ENCODE measurements at places on chromosomes 6 and 20.

GRCh38 chr6:167399051-167399387, 74.1 kb downstream of the TTLL2 start:
- ATAC-seq = no peak

DNA sequence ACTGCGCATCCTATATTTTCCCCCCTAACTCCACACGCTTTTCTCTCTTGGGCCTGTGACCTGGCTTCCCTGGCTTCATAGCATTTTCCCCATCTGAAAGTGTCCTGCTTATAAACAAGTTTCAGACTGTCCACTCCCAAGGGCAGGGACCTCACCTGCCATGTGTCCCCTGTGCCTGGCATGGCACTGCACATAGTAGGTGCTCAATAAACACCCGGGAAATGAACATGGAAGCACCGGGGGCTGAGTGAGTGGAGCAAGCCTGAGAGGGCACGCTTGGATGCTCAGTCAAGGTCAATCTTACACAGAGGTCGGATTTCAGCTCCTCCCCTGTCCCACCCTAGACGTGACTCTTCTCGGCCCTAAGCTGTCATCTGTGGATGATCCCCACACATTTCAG, 96.9 kb downstream of the NFATC2 start:
- no peak for ATAC-seq

GRCh38 chr20:7226156-7226555, 458.7 kb downstream of the BMP2 start:
- no peak for ATAC-seq

- ATAC-seq = peak; percentile 85
Measured at GRCh38 chr6:44151348-44152108, 7.1 kb upstream of the CAPN11 start.

DNA sequence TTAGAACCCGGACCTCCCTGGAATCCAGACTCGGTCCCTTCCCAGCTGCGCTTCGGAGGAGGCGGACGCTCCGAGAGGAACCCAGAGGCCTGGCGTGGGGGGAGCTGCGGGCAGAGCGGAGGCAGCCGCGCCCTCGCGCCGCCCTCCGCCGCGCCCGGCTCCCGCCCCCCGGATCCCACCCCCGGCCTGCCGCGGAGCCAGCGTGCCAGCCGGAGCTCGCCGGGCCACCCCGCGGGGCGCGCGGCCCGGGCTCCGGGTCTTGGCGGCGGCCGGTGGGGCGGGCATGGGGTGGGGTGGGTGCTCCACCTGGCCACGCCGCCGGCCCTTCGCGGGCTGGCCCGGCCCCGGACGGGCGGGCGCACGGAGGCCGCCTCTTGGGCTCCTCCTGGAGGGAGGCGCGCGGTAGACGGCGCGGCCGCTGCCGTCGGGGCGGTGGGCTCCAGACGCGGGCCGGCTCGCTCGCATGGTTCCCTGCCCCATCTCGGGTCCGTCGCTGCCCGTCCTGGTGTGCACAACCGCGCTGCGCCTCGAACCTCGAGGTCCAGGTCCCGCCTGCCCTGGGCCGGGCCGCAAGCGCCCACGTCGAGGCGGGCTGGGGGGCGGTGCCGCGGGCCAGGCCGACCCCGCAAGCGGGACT, 592 bp upstream of the CDYL start:
- peak; percentile 87 for ATAC-seq

- ATAC-seq = no peak
Measured at GRCh38 chr6:5108068-5108467, 22.9 kb downstream of the PPP1R3G start.

GRCh38 chr6:24272553-24272952, 85.3 kb downstream of the DCDC2 start:
- no peak for ATAC-seq

DNA sequence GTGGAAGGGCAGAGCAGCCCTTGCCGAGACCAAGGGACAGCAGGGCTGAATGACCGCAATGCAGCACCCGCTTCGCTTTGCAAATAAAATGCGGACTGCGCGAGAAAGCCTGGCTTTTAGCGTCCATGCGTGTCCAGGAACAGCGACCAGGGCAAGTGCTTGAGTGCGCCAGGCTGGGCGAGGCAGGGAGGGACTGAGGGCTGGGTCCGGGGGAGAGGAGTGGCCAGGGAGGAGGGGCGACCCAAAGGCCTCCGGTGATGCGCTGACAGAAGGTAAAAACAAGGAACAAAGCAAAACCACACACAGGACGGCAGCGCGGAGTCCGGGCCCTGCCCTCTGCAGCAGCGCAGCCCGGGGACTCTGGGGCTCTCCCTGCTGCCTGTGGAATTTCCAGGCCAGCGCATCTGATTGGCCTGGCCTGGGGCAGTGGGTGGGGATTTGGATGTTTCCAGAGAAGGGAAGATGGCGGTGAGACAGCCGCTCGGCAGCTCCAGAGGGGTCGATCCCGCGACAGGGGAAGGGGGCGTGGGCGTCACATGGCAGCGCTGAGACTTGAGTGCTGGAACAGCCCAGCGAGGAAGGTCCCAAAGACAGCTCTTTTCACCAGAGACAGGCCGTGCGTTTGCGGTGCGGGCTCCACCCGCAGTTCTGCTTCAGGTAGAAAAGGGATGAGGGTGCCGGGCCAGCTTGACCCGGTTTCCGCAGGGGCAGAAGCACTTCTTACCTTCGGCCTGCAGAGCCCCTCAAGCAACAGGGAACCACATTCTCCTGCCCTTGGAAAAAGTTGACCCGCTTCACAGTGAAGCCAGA, 51.8 kb downstream of the SSR1 start:
- ATAC-seq = peak; percentile 97

DNA sequence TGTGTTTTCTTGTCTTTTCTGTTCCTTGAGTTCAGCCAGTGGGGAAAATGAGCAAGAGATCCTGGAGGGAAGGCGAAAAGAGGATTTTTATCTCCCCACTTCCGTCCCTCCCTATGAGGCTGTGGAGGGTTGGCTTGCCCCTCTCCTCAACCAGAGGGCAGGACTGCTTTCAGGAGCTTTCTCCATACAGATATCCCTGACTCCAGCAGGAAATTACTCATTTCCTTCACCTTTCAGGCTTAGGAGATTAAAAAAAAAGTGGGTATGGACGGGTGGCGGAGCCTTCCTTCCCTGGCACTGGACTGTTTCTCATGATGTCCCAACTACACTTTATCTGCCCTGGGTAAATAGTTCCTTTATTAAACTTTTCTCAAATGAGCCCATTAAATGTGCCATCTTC, 241.2 kb downstream of the FRK start:
- no peak for ATAC-seq

- ATAC-seq = no peak
Measured at GRCh38 chr6:135540207-135540840, 42.8 kb upstream of the AHI1 start.

DNA sequence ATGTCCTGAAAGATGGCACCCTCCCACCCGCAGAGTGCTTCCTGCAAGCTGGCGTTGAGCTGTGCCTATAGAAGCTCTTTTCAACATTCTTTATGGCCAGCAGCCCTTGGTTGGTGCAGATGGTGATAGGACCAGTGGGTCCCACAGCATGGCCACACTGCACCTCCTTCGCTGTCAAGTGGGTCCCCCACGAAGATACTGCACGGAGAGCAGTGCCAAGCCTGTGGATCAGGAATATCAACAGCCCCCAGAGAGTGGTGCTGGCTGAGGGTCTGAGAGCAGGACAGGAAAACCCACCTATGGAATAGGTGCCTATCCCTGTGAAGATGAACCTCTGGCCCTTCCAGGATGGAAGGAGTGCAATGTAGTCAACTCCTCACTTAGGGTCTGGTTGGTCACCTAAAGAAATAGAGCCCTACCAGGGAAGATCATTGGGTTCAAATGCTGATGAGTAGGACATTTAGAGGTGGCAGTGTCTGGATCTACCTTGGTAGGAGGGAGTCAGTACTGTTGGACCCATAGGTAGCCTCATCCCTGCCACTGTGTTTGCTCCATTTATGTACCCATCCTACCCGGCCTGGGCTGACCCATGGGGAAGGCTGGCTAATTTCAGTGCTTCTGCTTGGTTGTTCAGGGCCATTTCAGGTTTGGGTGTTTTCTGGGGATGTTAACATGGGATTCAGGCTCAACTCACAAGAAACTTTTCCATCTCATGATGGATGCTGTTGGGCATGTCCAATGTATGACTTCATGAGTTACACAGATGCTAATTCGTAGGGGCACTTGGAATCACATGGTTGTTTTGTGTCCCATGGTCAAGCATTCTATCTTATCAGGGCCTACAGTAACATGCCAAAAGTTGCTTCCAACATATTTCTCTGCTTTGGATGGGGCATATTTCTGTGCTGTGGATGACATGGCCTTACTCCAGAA, 33.4 kb upstream of the MICB start:
- no peak for ATAC-seq

DNA sequence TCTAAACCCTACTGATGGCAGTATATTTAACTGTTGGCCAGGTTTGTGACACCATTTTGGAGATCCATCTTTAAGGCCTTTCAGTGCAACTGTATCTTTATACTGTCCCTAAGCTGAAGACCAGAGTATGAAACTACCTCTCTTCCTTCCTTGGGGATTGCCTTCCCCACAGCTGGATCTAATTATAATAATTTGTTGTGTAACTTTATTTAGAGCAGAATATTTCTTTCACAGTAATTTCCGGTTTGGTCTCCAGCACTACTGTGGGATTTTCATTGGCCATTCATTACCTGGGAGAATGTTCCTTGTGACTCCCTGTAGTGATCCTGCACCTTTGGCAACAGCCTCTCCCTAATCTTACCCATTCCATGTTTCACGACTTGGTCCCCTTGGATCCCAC, 75.2 kb downstream of the AKAP7 start:
- ATAC-seq = no peak

GRCh38 chr6:110233770-110234374, 53.6 kb downstream of the CDC40 start:
- ATAC-seq = no peak

DNA sequence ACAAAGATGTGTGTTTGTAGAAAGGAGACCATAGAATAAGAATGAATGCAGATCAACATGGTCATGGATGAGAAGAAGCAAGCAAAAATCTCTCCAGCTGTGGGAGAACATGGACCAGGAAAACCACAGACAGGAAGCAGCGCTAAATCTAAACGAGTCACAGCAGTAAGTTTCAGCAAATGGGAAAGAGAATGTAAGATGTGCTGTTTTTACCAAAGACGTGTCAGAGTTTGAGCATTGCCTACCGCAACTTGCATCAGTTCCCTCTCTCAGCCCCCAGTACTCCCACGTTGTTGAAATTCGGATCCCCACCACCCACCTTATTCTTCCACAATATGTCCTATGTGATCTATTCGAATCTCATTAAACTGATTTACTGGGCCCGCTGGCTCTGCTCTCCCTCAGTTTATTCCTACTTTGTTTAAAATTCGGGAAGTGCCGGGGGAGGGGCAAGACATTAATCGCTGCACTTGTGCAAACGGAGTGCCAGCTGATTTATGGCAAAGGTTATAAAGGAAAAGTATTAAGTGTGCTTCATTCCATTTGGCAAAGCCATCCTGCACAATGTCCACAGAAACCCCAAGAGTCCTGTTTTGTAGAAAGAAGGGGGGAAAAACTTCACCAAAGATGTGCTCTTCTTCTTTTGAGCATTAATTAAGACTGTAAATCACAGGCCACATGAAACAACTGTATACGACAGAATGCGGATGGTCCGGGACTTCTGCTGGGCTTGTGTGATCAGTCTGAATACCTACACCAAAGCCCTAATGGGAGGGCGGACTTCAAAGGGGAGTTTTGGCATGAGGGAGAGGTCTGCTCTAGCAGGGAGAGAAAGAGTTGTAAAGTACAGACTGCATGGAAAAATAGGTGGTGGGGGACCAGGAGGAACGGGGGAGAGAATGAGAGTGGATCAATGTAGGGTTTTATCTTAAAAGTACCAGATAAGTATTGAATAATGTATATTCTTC, 59.1 kb upstream of the PRDM1 start:
- ATAC-seq = no peak

DNA sequence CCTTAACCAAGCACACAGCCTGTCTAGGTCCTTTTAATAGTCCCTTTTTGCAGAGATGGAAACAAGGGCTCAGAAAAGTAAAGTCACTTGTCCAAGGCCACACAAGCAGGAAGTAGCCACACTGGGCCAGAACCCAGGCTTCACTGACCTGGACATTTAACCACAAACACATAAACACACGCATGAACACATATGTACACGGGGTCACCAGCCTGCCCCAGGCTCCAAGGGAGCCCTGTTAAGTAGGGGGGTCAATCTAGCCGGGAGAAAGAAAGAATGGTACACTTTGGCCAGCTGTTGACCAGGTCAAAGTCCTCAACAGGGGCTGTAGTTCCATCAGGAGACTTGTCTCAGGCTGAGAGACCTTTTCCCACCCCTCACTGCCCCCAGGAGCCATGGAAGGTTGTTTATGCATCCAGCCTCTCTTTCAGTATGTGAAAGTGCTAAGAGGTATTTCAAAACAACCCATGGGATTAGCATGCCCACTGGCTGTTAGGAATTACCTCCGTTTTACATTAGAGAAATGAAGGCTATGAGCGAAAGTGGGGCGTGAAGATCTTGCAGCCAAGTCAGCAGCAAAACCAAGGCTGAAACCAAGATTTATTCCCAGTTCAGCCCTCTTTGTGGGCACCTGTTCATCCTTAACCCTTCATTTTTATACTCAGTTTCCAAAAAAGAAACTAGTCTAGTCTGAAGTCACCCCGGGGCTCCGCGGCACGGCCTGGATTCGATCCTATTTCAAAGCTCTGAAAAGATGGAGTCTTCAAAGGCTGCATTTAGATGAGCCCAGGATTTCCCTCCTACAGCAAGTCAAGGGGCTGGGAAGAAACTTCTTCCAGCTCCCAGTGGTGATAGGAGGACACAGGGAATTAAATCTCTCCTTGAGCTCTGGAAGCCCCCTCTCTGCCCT, 9.8 kb downstream of the SDC4 start:
- ATAC-seq = no peak

DNA sequence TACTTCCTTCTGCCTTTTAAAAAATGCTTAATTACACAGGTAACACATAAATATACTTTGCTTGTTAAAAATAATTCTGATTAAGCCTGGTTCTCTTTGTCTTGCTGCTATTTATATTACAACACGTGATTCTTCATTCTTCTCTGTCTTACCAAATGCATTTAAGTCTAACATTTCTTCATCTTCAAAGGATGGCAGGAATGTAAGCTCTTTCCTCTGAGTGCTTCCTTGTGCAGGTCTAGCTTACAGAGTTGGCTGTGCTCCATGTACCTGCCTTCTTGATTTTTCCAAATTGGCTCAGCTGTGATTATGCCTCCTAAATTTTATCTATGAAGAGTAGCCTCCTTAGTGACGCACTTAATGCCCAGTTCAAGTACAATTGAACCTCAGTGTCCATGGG, 44.4 kb downstream of the RNF144B start:
- peak; percentile 60 for ATAC-seq

DNA sequence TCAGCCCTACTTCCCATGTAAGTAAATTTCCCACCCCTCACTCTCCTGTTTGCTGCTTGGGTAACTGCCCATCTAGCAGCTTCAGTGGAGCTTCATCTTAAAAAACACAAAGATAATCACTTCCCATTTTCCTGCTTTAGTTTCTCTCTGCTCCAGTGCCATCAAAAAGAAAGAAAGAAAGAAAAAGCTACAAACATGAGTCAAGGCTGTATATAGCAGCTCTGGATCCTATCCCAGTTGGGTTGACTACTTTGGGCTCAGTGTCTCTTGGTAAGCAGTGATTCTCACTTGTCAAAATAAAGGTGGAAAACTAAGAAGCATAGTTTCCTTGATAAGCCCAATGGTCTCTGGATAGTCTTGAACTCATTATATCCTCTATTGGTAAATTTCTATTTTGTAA, 48.7 kb upstream of the SRPK1 start:
- no peak for ATAC-seq
